ENCODE measurements at places on chromosomes 3 and 15. TPM values are rescaled to one million over a fixed set of nuclear protein-coding genes. Genes with fewer than 3 reads are reported as not detected.

Gene PCYT1A
- 91.2 TPM for total RNA-seq

Gene PTPN9
- 24.1 TPM for total RNA-seq

Gene SLC6A11
- total RNA-seq, result not detected

Gene SKOR1
- 0.13 TPM for total RNA-seq

Gene IQCH
- total RNA-seq, result 7.5 TPM

Gene KNSTRN
- total RNA-seq, result 85.2 TPM

Gene ONECUT1
- not detected for total RNA-seq

Gene ACP3
- total RNA-seq, result 3.5 TPM

Gene CPLX3
- not detected for total RNA-seq

Gene FAM131A
- total RNA-seq, result 28.2 TPM

Gene SLC9C1
- not detected for total RNA-seq

Gene STXBP5L
- not detected for total RNA-seq

All from PC-9 (cell line).